Skeletal muscle cell (primary cell): ENCODE measurements at places on chromosomes 3 and 15.

DNA sequence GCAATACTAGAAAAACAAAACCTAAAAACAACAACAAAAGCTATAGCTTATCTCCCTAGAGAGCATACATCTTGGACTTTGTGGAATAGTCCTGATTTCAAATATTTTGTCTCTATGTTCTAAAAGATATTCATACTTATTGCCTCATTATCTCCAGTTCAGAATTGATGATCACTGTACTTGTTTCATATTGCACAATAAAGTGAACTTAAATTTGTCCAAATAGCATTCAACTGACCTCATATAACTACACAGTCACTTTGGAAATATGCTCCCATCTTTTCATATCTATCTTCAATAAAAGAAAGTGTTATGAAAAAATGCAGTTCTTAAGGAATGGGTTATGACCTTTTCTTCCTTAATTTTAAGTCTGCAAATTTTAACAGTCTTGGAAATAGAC is 228.6 kb upstream of the CMC1 start:
- no peak for DNase-seq

DNA sequence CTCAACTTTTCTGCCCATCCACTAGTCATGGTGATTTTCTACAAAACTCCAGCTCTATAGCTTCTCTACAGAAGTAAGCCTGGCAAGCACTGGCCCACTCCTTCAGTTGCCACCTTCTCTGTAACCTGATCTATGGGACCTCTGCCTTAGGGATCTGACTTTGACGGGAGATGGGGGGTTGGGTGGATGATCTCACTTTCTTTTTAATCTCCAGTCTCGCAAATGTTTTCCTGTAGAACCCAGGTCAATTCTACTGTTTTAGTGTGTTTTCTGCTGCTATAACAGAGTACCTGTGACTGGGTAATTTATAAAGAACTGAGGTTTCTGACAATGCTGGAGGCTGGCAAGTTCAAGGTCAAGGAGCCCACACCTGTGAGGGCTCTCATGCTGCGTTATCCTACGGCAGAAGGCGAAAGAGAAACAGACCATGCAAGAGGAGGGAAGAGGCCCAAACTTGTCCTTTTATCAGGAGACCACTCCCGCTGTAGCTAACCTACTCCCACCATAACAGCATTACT is 189.9 kb upstream of the THRB start:
- DNase-seq: no peak

DNA sequence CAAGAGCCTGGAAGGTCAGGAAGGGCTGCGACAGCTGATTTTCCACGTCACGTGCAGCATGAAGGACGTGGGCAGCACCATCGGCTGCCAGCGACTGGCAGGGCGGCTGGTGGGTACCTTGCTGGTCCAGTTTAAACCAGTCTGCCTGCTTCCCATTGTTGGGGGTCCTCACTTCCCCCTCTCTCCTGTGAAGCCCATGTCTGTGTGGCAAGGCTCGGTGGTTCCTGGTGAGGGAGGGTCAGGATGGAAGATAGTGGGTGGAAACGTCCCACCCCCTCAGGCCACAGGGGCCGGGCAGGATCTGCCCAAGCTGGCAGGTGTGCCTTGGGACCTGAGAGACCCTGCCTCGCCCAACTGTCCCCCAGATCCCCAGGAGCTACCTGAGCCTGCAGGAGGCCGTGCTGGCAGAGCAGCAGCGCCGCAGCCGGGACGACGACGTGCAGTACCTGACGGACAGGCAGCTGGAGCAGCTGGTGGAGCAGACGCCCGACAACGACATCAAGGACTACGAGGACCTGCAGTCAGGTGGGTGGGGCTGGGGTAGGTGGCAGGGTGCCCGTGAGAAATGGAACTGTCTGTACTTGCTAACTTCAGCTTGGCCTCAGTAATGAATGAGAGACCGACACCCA is 108.2 kb downstream of the LRRK1 start:
- no peak for DNase-seq

DNA sequence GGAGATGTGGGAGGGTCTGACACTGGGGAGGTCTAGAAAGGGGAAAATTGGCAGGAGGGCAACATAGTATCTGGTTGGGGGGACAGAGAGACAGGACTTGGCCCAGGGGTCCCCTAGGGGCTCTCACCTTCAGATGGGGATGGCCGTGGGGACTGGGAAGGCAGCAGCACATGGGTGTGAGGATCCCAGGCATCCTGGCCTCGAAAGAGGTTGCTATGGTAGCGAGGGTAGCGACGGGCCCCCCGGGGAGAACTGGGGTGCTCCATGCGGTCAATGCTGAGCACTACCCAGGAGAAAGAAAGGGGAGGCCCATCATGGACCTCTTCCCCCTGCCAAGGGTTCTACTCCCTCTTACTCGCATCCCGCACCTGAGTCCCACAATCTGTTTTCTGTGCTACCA is 12.5 kb upstream of the SLC26A6 start:
- DNase-seq: no peak

DNA sequence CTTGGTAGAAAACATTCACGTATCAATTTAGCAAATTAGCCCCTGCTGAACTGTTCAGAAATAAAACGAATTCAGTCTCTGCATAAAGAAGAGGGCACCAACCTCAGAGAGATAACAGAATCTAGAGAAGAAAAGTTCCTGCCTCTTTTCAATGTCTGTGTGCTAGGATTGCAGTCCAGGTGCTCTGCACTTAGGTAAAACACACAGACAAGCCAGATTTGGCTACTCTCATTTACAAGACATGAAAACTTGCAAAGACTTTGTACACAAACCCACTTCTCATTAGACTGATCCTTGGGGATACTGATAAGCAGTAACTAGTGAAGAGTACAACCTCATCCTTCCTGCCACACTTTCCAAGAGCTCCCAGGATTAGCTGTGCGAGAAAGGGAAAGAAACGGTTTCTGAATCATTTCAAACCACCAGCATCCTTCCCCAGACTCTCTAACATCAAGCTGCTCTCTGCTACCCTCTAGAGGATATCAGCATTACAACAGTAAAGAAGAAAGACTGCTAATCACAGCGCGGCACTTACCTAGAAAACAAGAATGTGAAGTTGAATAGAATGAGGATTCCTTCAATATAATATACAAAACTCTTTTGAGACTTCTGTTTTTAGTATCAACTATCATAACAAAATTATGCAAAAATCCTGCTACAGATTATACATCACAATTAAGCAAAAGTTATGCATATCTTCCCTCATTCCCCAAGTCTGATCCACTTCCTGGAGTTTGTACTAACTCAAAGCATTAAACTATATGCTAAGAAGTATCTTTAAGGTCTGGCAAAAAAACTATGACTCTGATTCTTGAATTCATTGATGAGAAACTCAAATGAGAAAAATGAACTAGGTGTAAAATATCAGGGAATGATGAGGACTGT is 306.4 kb downstream of the MAGI1 start:
- no peak for DNase-seq

DNA sequence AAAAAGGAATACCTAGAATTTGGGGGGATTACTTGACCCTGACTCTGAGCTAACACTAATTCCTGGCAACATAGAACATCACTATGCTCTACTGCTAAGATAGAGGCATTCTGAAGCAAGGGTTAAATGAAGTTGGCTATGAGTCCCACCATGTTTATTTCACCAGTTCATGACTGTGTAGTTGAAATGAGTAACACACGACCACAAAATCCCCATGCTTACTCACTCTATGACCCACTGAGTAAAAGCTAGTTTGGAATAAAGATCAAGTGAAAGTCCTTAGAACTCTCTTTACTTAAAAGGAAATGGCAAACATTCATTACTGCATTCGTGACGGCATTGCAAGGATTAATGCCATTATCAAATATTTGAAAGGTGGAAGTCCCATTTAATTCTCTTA is 47.4 kb downstream of the MRPL46 start:
- DNase-seq: no peak

- no peak for DNase-seq
These were observed 9.2 kb downstream of the FAM131A start for GRCh38 chr3:184346480-184347190.

DNA sequence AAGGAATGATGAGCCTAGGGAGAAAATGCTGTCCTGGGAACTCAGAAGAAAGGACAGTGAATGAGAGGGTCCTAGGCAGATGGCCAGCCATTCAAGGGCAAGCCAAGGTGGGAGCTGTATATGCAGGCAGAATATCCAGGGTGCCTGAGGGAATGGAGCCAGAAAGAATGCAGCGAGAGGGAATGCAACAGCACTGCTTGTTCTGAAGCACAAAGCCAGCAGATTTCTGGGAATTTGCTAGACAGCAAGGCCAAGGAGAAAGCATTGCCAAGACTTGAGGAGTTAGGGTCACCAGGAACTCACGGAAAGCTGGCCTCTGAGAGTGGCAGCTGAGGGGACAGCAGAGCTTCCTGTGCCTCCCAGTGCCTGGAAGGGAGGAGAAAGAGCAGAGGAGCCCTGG is 200.6 kb downstream of the MYRIP start:
- no peak for DNase-seq

- no peak for DNase-seq
These were observed 418.2 kb downstream of the CNTN4 start for GRCh38 chr3:2516762-2517441.

GRCh38 chr15:57859130-57859685 is 152.7 kb downstream of the POLR2M start:
- DNase-seq: no peak

DNA sequence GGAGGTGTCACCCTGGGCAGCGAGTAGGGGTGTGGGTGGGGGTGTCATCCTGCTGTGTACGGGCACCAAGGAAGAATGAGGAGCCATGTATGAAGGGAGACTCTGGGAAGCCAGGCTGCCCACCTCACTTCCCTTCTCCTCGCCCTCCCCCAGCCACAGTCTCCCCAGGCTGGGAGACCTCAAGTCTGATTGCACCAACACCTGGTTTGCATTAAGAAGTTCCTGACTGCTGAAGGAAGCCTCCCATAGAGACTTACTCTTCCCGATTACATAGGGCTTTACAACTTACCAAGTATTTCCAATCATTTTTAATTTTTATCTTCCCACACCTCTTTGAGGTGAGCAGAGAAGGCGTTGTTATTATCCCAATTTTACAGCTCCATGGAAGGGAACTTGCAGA is 29.5 kb upstream of the SMAD3 start:
- DNase-seq: no peak

DNA sequence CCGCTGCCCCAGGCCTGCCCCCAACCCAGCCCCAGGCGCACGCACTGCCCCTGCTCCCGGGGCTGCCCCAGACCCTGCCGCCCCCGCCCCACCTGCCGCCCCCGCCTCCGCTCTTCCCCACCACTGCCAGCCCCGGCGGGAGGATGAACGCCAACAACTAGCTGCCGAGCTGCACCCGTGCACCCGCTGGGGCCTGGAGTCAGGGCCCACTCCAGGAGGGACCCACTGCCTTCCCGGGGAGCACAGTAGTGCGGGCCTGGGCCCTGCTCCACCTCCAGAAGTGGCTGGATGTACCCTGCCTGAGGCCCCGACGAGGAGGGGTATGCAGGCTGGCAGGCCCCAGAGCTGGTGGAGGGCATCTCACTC is 10.9 kb downstream of the ZBTB47 start:
- DNase-seq: no peak
